ENCODE measurements at places on chromosomes 3 and 15.

DNA sequence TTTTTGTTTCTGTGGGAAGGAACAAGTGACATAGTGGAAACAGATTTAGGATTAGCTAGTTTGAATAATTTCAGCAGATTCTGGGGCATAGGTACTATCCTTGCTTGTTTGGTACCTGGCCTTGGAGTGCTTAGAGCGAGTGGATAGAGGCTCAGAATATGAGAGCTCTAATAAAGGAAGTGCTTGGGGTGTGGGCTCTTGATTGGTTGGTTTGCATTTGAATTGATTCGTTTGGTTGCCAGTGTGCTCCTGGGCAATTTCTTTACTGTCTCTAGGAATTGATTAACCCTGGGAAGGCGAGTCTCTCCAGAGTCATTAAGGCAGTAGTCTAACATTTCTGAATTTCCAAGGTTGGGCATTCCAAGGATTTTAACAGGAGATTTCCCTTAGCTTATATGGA lies 98.0 kb downstream of the DTWD1 start:
- DNase-seq: no peak

GRCh38 chr3:160401291-160402095 lies 2.0 kb downstream of the SMC4 start:
- DNase-seq: no peak

- DNase-seq: no peak
These were observed 13.2 kb downstream of the CCR5 start for GRCh38 chr3:46383951-46384330.

- no peak for DNase-seq
These were observed 36.7 kb downstream of the CMTM7 start for GRCh38 chr3:32428092-32429068.

GRCh38 chr15:61091856-61092255 lies 137.2 kb downstream of the RORA start:
- DNase-seq: no peak

- DNase-seq: no peak
These were observed 46.3 kb downstream of the DHX30 start for GRCh38 chr3:47849186-47849698.

- no peak for DNase-seq
These were observed 2.0 kb downstream of the MGLL start for GRCh38 chr3:127820221-127820825.

- no peak for DNase-seq
These were observed 232.6 kb upstream of the LRTM1 start for GRCh38 chr3:55160241-55160983.

- DNase-seq: no peak
These were observed 7.6 kb downstream of the LRRN1 start for GRCh38 chr3:3806856-3807255.

DNA sequence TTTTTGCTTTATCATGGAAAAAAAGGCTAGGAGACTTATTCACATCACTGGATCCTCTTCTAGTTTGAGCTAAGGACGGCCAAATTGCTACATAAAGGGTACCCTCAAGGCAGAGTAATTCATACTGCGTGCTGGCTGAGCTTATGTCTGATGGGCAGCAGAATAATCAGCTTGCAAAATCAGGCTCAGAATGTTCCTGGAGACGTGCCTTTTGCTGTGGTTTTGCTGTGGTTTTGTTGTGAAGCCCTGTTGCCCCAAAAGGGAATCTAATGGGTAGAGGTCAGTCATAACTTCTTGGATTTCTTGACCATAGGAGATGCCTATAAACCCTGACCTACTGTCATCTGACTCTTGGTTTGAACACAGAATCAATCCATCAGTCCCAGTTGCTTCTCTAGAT lies 189.9 kb downstream of the SOX2 start:
- no peak for DNase-seq

GRCh38 chr3:112653209-112653871 lies 12.4 kb upstream of the CCDC80 start:
- DNase-seq: no peak

DNA sequence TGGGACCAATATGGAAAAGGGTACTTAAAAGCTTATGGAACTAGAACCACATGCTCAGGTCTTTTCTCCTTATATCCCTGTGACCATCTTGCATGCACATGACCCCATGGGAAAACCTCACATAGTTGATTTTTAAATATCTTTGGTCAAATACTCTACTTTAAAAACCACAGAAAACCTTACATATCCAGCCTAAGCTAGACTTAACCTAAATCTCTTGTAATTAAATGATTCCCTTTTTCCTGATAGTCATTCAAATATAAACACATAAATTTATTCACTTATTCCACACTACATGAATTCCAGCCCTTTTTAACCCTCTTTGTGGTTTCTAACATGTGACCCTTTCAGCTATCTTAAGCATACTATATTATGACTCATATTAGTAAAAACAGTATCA lies 46.8 kb downstream of the DNAJC13 start:
- DNase-seq: no peak

- DNase-seq: no peak
These were observed 92.2 kb downstream of the LINGO1 start for GRCh38 chr15:77540312-77541060.

DNA sequence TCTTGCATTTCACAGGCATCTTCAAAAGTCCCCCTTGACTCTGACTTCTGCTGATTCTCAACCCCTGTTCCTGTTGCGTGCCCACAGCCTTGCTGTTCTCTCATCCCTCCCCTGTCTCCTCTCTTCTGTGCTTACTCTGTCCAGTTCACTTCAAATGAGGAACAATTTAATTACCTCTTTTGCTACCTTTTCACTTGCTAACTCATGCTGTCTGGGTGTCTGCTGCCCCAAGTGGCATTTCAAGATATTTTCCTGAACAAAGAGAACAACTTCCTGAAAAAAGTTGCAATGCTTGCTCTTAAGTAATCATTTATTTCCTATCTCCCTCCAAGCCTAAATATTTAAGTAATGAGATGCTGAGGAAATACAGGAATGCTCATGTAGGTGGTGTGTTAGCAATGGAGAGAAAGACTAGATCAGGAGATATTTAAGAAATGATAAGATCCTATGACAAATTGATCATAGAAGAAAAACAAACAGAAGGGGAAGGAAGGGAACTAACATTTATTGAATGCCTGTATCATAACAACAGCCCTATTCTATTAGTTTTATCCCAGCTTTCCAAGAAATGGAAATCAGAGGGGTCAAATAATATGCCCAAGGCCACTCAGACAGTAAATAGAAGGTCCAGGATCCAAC lies 42.2 kb downstream of the SV2B start:
- DNase-seq: no peak

- DNase-seq: no peak
These were observed 350.6 kb downstream of the FOXP1 start for GRCh38 chr3:71232895-71233294.

DNA sequence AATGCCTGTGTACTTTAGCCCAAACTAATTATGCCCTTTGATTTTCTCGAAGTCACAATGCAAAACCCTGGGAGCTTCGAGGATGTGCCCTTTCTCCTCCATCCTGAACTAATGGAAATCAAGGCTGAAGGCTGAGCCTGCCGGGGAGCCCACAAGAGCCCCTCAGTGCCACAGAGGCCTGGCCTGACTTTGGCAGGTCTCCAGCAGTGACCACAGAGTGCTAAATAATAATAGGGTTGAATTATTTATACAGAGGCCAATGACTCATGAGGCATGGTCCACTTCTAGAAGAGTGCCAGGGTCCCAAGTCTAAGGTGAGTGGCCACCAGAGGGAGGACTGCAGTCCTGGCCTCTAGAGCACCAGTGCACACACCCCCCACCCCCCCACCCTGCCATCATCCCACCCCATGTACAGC lies 19.1 kb upstream of the GLCE start:
- no peak for DNase-seq

DNA sequence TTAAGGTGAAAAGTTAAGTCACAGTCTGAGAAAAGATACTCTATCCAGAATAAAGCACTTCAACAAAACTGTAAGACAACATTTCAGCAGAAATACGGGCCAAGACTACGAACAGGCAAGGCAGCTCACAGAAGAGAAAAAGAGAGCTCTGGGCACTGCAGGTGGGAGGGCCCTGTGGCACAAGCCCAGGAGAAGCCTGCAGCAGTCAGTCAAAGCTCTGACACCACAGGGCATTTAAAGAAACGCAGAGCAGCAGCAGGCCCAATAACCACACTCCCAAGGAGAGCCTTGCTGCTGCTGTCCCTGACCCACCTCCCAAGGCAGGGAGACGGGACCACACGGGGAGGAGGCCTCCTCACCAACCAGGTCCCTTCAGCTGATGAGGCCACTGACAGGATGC lies 19.2 kb downstream of the CHSY1 start:
- no peak for DNase-seq

GRCh38 chr3:8154617-8155016 lies 347.0 kb upstream of the LMCD1 start:
- no peak for DNase-seq

- no peak for DNase-seq
These were observed 124.7 kb upstream of the FRMD4B start for GRCh38 chr3:69510481-69511030.

DNA sequence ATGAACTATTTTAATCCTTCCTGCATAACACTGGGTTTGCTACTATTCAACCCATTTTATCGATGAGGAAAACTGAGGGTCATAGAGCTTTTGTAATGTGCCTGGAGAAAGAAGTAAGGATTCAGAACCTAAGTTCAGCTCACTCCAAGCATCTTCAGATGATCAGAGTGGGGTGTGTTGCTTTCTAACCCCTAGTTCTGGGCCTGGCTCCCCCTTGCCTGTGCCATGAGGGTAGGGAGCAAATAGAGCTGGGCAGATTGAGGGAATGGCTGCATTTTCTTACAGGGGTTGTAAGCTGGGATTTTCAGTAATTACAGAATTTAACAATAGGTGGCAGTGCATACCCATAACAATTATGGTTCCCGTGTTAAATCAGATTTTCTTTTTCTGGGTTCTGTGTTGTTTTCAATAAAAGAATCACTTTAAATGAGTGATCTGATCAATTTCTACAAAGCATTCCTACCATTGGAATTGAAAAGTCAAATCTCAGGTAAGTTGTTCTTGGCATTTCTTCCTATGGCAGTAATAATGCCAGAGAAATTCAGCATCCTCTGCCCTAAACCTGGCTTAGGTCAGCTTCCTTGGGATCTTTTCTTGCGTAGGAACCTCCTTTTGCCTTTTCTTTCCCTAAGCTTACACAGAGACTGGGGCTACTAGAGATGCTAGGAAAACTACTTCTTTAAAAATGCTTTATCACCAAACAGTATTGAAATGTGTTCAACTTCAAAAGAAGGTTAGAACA lies 103.8 kb upstream of the IL12A start:
- DNase-seq: no peak

DNA sequence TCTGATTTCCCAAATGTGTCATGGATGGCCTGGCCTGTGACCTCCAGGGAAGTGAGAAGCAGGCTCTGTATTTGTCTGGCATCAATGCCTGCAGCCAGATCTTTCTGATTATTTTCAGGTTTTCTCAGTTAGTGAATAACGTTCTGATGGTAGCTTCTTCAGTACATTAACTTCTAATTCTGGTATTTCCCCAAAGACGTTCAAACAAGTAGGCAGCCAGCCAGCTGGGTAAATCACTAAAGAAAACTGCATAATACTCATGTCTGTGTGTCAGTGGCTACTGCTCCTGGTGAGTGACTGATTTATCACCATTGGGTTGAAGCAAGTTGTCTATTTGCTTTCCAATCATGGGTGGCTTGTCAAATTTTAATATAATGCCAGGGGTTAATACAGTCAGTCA lies 162.6 kb upstream of the PFN2 start:
- no peak for DNase-seq

DNA sequence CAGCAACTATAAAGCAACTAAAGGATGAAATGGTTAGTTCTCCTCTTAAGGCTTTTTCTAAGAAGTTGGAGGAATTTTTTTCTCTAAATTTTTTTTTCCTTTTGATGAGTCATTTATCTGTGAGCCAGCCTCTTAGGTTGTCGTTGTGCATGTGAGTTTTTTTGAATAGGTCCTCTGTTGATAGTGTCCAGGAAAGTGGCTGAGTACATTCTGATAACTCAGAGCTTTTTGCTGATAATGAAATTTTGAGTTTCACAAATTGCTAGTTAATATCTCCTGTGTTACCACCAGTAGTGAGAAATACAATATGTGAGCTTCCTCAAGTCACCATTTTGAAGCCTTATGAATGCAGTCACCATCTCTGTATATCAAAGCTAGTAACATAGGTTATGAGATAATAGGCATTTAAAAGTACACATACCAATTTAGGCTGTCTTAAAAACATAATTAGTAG lies 7.1 kb upstream of the LXN start:
- no peak for DNase-seq

DNA sequence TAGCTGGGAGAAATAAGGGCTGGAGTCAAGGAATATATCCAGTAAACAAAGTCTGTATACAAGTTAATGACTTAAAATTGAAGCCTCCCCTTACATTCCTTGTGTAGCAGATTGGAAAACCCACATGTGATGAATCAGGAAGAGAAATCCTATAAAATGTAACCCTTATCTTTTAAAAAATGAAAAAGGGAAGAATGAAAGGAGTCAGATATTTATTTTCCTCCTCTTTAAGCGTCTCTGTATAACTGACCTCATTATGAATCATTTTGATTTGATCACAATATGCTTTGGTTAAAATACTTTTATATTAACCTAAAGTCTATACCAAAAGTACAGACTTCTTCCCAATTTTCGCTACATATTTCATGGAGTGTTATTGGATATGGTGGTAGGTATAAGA lies 316.3 kb upstream of the STAC start:
- no peak for DNase-seq

DNA sequence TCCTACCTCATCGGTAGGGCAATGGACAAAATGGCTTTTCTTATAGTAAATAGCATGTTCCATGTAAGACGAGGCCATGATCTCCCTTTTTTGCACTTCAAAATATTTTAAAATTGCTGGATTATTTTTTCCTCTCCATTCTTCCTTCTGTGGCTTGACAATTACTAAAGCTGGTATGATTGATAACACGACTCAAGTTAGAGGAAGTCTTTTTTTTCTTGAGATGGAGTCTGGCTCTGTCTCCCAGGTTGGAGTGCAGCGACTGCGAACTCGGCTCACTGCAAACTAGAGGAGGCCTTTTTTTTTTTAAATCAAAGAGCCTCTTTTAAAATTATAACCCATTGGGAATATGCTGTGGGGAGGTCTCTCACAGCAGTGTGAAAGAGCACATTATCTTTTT lies 124.5 kb upstream of the TBL1XR1 start:
- DNase-seq: no peak

Data from stimulated activated CD8-positive, alpha-beta memory T cell treated with anti-CD3 and anti-CD28 coated beads, Interleukin-4, amount 100 ng/mL, for 1 hour (primary cell).